RWPE1 (cell line): ENCODE measurements at places on chromosomes 3 and 15.

GRCh38 chr15:75891895-75892294 is 11.8 kb upstream of the FBXO22 start:
- DNase-seq, result peak; percentile 46

- no peak for DNase-seq
Observed at GRCh38 chr3:45753095-45753494, 43.2 kb downstream of the SLC6A20 start.

GRCh38 chr3:18308096-18308650 is 117.0 kb downstream of the SATB1 start:
- DNase-seq, result no peak

DNA sequence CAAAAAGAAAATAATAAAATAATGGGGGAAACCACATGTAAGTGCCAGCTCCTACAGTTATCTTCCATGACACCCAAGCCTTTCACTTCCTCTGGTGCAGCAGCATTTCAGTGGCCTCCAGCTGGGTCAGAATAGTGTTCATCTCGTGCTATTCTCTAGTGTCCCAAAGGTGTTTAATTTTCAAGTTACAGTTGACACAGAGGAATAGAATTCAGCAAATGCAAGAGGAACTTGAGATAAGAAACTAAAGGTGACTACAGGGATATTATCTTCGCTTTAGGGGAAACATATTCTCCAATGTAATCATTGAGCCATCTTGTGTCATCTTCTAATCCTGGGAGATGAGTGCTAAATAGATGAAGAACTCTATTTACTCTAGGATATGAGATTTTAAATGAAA is 212.8 kb downstream of the EPHA3 start:
- DNase-seq, result no peak

- DNase-seq, result no peak
Observed at GRCh38 chr15:88493844-88494243, 26.3 kb downstream of the MRPS11 start.

- no peak for DNase-seq
Observed at GRCh38 chr15:39628546-39629257, 47.8 kb downstream of the THBS1 start.

DNA sequence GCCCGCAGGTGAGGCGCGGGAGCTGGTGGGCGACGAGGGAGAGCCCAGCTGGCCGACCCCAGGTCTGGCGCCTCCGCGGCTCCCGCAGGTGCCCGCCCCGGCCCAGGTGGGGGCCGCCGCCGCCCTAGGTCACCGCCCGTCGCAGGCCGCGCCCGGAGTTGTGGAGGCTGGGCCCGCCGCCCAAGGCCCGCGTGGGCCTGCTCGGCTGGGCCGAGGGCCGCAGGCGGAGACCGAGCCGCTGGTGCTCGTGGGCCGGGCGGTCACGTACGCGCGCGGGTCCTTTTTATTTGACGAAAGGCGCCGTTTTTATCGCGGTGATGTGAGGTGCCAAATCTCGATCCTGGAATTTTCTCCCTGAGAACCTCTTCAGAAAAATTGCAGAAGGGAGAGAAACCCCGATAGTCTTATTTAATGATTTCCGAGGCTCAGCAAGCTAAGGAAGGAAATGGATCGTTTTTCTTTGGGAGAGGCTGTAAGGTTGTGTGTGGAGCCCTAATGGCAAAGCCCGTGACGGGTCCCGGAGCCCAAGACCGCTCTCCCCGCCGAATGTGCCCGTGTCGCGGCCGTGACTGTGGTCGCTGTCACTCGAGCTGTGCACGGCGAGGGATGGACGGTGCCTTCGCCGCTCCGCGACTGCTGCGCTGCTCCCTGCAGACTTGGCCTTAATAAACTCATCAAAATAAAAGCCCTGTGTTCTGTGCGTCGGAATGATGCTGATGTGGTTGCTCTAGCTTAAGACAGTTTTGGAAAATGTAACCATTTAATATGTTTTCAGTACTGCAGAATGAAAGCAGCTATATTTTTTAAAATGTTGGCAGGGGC is 612 bp downstream of the APPL1 start:
- peak; percentile 18 for DNase-seq

GRCh38 chr15:36953346-36953745 is 147.0 kb downstream of the MEIS2 start:
- no peak for DNase-seq

GRCh38 chr3:176848431-176849214 is 348.7 kb downstream of the TBL1XR1 start:
- DNase-seq, result peak; percentile 82

DNA sequence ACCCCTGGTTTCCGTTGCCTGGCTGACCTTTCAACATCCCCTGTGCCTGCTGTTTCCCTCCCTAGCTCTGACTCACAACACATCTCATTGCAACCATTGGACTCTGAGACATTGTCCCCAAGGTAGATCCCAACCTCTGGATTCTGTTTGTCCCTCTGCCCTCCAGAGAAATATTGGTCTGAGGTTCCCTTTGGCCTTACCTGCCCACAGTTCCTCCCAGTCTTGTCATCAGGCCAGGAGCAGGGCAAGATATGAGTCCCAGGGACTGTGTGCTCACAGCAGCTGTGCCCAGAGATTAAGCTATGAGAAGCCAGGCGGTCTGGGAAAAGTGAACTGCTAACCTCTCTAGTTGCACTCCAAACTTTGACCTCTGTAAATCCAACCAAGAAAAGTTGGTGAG is 168.2 kb upstream of the NR2F2 start:
- no peak for DNase-seq

- DNase-seq, result peak; percentile 89
Observed at GRCh38 chr3:45167011-45167911, 21.1 kb upstream of the CDCP1 start.

- no peak for DNase-seq
Observed at GRCh38 chr3:12875857-12876836, 34.8 kb upstream of the RPL32 start.

- no peak for DNase-seq
Observed at GRCh38 chr3:10692039-10692622, 123.9 kb upstream of the SLC6A11 start.

- DNase-seq, result no peak
Observed at GRCh38 chr3:168511428-168512014, 415.8 kb upstream of the GOLIM4 start.

GRCh38 chr3:170075441-170076091 is 37.8 kb downstream of the GPR160 start:
- DNase-seq, result no peak

GRCh38 chr3:57961828-57962447 is 46.3 kb upstream of the FLNB start:
- no peak for DNase-seq

GRCh38 chr3:60023189-60023588 is 973.4 kb upstream of the CFAP20DC start:
- DNase-seq, result no peak

- DNase-seq, result no peak
Observed at GRCh38 chr15:44812029-44812517, 75.7 kb downstream of the TRIM69 start.

GRCh38 chr3:124812291-124813265 is 74.6 kb downstream of the ITGB5 start:
- DNase-seq, result peak; percentile 60
